Fibroblast of skin of right quadriceps (primary cell): ENCODE measurements at places on chromosomes 3 and 15.
A peak's percentile ranks its signal among the peaks of the same experiment; 100 is the strongest.

- peak; percentile 12 for DNase-seq
These were observed 7.3 kb downstream of the RPSA start for GRCh38 chr3:39413691-39414420.

GRCh38 chr15:63155486-63155885, 1.8 kb downstream of the RPS27L start:
- no peak for DNase-seq

- DNase-seq = no peak
These were observed 63.8 kb upstream of the TFRC start for GRCh38 chr3:196145468-196146262.

DNA sequence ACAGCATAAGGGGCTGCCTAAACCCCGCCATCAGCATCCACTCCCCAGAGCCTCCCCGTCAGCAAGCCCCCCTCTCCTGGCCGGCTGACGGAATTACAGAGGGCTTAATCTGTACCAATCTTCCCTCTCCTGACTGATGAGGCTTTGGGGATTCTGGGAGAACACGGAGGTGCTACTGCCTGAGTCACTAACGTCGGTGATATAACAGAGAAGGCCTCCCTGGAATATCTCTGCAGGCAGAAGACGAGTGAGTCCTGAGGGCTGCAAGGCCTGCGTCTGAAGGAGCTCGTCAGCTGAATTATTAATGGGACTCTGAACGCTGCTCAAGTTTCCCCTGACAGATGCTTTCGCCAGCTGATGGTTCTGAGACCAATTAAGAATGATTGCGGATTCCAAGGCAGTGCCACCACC, 147.7 kb downstream of the XXYLT1 start:
- DNase-seq = peak; percentile 80

GRCh38 chr15:82831894-82832600, 22.6 kb downstream of the WHAMM start:
- no peak for DNase-seq

DNA sequence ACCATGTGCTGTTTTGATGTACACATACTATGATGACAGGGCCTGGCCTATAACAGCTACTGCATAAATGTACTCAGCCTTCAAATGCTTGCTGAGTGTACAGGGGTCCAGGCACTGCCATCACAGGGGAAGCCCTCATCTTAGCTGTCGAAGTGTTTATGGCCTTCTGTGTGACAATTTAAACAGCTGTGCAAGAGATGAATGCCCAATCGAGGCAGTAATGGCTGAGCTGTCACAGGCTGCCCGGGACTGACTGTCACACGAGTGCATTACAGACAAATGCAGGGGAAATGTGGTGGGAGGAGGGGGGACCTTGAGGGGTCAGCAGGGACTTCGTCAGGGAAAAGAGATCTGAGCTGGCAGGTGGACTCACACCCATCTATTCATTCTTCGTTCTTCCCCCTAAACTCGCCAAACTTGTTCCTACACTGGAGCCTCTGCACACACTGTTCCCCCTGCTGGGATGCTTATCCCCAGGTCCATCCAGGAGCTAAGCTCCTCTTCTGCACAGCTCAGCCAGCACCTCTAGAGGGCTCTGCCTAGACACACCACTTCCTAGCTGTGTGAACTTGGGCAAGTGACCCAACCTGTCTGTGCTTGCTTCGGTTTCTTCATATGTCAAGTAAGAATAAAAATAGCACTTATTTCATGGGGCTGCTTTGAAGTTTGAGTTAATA, 156.2 kb upstream of the IQSEC1 start:
- DNase-seq = no peak

DNA sequence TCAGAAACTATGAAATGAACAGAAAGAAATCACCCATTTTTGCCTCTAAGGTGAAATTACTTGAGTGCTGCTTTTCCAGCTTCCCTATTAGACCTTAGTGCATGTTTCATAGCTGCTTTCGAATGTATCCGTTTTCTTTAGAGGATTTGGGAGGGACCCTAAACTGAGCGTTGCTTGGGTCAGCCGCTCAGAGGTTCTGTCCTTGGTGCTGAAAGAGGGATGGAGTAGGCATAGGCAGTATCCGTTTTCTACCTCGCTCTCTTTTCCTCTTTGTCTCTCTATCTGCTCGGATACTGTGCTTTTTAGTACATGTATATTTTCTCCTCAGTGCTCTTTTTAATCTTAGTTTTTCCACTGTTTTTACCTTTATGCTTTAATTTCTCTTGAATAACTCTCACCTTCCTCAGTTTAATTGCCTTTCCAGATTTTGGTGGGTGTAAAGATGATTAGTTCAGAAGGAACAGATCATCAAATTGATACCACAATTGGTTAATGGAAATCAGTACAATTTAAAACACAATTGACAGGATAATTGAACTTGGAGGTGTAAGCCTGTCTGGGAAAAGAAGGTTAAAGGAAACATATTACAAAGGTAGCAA, at the start of gene DRD3:
DRD3 (minus strand) TSS at position 283 of the 599 bp plus-strand sequence. CDS start 7,060 bp downstream, outside the sequence.
- DNase-seq = peak; percentile 49

DNA sequence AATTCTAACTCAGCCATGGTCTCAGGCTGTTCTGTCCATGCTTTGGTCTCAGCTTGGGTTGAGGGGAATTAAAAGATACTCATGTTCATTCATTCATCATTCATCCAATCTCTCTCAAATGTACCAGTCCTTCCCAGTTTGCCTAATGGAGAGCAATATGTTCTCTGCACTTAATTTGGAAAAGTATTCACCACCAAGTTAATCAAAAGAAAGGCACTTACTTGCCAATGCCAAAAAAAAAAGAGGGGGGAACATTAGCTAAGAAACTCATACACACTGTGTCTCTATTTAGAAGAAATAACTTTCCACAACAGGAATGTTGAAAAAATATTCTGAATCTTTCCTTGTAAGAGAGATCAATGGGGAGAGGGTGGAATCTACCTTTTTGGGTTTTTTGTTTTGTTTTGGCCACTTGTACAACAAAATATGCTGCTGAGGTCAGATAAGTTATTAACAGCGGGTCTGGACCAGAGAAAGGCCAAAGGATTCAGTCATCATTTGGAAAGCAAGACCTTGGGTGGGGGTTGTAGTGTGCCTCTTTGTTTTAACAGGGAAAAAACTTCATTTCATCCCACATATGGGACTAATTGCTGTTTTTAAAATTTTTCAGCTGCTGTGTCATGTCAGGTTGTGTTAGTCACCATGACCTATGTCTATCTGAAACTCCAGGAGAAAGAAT, 152.3 kb downstream of the FBN1 start:
- DNase-seq = peak; percentile 95

GRCh38 chr3:152235709-152236298, 32.9 kb upstream of the MBNL1 start:
- DNase-seq = peak; percentile 45

DNA sequence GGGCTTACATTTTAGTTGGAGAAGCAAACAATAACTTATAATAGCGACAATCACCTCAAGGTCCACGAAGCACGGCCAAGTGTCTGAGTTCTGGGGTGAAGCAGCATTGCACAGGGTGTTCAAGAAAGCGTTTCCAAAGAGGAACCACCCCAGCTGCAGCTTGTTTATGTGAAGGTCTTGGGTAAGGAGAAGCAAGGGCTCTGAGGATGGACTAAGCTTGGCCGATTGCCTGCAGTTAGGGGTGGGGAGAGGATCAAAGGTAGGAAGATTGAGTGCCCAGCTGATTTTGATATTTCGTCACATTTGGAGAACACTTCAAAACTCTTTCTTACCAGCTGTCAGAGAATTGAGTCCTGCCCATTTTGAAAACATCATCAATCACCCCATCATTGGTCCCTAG, 321.6 kb upstream of the DNAJC19 start:
- no peak for DNase-seq

- no peak for DNase-seq
These were observed 428.8 kb upstream of the TPRG1 start for GRCh38 chr3:188742755-188743550.

- no peak for DNase-seq
These were observed 111.1 kb downstream of the KLF13 start for GRCh38 chr15:31437686-31438085.

- DNase-seq = no peak
These were observed 27.6 kb downstream of the ALS2CL start for GRCh38 chr3:46665763-46666452.

GRCh38 chr15:38991126-38991525, 426.5 kb upstream of the RASGRP1 start:
- DNase-seq = peak; percentile 73

DNA sequence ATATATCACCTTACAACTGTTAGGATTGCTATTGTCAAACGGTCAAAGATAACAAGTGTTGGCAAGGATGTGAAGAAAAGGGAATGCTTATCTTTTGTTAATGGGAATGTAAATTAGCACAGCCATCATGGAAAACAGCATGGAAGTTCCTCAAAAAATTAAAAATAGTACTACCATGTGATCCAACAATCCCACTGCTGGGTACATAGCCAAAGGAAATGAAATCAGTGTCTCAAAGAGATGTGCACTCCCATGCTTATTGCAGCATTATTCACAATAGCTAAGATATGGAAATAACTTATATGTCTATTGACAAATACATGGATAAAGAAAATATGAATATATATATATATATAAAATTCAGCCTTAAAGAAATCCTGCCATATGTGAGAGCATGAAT, 274.6 kb downstream of the EDEM1 start:
- no peak for DNase-seq

DNA sequence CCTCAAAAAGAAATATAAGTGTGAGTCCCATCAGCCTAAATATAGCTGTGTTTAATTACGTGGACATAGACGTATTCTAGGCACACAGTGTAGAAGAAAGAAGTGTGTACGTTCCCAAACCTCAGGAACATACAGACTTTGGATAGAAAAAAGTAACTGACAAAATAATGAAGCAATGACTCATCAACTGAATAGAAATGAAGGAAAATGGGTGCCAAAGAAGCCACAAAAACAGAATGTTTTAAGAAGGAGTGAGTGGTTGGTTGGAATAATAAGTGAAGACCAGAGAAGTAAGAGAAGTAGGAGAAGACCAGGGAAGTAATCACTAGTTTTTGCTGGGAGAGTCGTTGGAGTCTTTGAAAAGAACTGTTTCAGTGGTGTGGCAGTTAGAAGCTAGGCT, 518.1 kb downstream of the ROBO1 start:
- DNase-seq = peak; percentile 19

- DNase-seq = no peak
These were observed 339.0 kb downstream of the IL5RA start for GRCh38 chr3:2771193-2771592.

DNA sequence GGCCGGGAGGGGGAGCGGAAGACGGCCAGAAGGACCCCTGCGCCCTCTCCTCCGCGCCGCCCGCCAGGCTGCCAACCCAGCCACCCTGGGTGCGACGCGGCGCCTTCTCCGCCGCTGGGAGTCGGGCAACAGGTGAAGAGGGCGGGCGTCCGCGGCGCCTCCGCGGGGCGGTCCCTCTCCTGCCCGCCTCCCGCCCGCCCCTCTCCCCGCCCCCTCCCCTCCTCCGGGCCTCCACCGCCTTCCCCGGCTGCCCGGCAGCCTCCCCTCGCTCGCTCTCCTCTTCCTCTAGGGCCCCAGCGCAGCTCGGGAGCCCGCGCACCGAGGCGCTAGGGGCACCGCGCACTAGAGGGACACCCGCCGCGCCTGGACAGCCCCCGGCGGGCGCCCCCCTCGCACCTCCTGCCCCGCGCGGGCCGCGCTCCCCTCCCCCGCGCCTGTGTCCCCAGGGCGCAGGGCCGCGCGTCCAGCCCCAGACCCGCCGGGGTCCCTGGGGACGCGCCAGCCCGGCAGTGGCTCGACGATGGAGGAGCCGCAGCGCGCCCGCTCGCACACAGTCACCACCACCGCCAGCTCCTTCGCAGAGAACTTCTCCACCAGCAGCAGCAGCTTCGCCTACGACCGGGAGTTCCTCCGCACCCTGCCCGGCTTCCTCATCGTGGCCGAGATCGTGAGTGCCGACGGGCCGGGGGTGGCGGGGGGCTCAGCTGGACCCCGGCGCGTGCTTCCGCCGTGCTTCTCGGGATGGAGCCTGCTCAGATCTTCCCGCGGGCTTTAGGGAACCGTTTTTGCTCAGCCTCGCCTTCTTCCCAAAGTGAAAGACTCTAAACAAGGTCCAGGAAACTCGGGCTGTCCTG, at the start of gene CMTM8:
CMTM8 (plus strand) TSS at position 228 of the 854 bp plus-strand sequence; CDS start at position 521, 293 bp downstream.
- peak; percentile 19 for DNase-seq

DNA sequence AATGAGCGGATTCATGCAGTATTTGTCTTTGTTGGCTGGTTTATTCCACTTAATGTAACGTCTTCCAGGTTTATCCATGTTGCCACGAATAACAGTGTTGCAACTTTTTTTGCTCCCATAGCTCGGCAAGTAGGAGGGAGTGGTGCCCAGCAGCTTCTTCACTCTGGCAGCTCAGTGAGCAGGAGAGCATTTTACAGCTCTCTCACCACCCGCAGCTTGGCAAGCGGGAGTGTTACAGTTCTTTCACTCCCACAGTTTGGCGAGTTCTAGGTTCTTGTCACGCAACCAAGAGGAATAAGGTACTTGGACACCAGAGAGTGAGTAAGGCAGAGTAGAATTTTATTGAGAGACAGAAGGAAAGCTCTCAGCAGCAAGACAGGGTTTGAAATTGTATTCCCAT, 935.2 kb downstream of the TBL1XR1 start:
- no peak for DNase-seq

- no peak for DNase-seq
These were observed 128.9 kb downstream of the AQP9 start for GRCh38 chr15:58267051-58267450.

DNA sequence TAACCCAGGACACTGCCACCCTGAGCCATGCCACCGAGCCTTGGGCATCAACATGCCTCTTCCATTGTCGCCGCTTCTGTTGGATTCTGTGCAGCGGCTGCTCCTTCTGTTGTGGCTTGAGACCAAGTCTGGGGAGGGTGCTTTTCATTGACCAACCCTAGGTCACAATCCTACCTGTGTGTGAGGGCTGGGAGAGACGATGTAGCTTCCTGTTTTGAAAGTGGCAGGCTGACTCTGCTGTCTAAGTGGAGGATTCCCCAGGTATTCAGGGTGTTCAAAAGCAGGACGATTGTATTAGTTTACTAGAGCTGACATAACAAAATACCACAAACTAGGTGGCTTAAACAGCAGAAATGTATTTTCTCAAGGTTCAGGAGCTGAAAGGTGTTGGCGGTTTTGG, 13.0 kb upstream of the ACAP2 start:
- DNase-seq = no peak

DNA sequence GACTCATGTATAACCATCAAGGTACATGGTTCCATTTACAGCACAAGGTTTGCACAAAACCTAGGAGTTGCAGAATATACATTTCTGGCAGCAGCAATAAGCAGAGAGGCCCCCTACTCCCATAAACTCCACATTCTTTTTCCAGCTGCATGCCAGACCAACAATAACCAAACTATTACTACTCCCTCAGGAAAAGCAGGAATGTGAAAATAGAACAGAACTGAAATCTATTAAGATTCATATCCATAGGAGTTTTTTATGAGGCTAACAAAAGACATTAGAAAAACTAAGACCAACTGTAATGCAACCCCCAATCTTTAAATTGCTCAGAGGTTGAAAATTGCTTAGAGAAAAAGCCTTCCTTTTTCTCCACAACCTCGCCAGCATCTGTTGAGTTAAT, 27.6 kb upstream of the TOP2B start:
- no peak for DNase-seq
